ENCODE measurements at places on chromosomes 7 and 10.

DNA sequence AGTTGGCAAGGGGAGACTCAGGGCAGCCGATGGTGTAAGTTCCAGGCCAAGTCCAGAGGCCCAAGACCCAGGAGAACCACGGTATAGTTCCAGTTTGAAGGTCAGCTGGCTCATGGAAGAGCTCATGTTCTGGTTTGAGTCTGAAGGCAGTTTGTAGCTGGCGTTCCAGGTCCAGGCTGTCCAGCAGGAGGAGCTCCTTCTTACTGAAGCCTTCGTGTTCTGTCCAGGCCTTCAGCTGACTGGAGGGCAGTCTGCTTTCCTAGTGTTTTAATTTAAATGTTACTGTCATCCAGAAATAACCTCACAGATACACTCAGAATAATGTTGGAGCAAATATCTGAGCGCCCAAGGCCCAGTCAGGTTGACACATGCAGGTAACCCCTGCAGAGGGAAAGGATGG, 4.2 kb downstream of the SUN1 start:
- no peak for DNase-seq

GRCh38 chr10:28503114-28503513, 29.8 kb upstream of the WAC start:
- DNase-seq = no peak

GRCh38 chr10:103792547-103792946, 62.8 kb downstream of the SH3PXD2A start:
- no peak for DNase-seq

GRCh38 chr10:1199897-1200721, 143.9 kb downstream of the WDR37 start:
- DNase-seq = no peak

DNA sequence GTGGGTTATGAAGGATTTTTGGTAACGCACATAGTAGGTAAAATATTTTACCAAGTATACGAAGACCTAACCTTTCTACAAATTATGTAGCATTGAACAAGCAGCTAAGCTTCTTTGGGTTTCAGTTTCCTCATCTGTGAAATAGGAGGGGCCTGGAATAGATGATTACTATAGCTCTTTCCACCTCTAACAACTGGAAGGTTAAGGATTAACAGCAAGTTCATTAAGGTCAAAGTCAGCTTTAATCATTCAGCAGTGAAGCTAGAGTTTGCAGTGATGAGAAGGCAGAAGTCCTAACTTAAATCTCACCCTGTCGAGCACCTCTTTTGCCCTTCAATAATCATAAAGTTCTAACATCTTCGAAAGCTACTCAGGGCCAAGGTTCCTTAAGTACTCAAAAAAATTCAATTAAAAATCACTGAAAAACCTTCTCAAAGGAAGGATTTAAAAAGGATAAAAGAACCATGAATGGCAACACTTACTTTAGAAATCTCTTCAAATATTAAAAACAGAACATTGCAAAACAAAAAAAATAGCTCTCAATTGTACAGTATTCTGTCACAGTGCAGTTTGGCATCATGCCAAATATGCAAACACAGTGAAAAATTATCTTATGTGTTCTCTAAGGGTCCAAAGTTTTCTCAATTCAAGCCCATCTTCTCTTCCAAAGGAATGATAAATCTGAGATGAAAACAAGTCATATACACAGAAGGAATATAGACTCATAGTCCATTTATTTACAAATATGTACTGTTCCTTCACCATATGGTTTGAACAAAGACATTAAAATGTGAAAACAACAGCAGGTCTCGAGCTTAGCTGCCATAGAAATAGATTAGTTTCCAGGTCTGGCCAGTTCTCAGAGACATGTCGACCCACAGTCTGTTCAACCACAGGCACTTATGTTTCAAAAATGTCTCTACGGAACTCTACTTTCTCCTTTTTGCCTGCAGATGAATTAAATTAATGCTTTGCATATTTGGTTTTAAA, 152.0 kb upstream of the SLC13A1 start:
- no peak for DNase-seq

- DNase-seq = no peak
Observed at GRCh38 chr10:865257-865656, 66.2 kb downstream of the LARP4B start.

GRCh38 chr10:5659702-5660528, 6.5 kb downstream of the ASB13 start:
- DNase-seq = peak; percentile 88

- DNase-seq = peak; percentile 28
Observed at GRCh38 chr10:22666287-22667092, 47.9 kb downstream of the PIP4K2A start.

GRCh38 chr10:27536437-27536836, 32.3 kb downstream of the RAB18 start:
- peak; percentile 38 for DNase-seq

- DNase-seq = no peak
Observed at GRCh38 chr10:17229717-17229966, 1.6 kb downstream of the VIM start.

DNA sequence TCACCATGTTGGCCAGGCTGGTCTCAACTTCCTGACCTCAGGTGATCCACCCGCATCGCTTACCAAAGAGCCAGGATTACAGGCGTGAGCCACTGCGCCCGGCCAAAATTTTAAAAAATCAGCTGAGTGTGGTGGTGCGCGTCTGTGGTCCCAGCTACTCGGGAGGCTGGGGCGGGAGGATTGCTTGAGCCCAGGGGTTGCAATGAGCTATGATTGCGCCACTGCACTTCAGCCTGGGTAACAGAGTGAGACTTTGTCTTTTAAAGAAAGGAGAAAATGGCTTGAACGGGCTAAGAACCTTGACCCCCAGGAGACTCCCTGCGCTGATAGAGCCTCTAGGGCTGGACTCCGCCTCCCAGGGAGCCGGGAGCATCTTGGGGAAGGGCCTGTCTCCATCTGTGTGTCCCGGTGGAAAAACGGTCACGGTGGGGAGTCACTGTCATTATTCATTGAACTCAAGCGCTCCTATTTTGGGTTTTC, 760 bp upstream of the KCTD7 start:
- no peak for DNase-seq

DNA sequence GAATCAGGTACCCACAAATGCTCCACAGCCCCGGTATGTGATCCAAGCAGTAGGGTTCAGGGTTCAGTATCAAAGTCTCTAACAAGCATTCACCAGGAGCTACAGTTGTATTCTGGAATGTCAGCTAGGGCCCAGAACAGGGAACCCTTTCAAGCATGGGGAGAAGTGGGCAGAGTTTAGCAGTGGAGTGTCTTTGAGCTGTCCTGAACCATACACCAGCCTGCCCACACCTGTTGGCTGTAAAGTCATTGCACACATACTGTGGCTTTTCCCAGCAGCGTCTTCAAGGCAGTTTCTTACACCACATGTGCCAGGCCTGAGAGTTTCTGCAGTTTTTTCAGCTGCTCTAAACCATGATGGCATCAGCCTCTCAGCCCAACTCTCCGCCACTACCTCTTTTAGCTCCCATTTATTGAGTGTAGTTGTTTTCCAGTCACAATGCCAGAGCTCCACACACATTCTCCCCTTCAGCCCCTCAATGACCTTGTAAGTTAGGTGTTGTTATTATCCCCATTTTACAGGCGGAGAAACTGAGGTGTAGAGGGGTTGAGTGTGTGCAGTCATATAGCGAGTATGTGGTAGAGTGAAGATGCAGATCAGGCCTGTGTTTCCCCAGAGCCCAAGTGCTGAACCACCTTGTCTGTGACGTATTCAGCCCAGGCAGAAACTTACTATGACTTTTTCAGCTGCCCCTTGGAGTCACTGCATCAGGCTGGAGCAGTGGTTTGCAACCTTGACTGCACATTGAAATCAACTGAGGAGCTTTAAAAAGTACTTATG, 83.1 kb downstream of the CHN2 start:
- no peak for DNase-seq

DNA sequence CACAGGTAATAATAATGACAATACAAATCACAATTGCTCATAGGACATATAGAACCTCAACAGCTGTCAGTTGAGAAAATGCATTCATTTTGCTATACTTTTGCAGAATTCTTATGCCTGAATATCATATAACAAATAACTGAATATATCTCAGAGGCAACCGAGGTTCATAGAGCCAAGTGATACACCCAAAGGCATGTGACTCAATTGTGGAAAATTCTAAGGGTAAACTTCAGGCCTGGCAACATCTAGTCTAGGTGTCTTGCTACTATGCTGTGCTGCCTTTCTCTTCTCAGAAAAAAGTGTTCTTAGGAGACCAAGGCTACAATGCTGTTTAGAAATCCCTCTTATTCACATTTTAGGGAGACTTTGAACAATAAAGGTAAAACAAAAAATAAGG, 270.7 kb downstream of the BAMBI start:
- no peak for DNase-seq

DNA sequence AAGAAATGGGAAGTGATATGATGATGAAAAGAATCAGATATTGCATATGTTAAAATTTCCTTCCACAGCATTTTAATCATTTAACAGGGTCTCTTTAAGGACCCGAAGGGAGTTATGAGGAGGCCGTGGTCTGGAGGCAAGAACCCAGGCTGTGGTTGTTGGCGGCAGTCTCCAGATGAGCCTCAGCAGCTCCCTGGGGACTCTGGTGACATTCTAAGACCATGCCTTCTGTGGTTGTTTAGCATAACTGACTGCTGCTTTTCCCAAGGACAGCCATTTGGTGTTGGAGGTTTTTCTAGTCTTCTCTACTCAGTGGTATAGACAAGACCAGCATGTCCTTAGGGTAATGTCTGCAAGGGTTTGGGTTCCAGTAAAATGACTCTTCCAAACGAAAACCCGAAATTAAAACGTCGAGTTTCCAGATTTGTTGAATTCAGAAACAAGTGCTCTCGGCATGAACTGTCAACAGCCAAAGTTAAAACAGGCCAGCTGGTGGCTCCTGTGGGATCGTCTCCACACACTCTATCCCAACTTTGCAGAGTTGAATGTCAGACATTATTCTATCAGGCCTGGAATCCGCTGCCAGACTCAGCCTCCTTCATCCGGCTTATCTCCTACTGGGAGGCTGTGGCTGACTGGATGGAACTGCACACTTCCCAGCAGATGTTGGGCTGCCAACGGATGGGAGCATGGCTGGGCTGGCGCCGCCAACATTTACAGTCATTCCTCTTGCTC, 183.1 kb downstream of the TAX1BP1 start:
- DNase-seq = no peak

GRCh38 chr7:33970536-33970935, 65.2 kb downstream of the BMPER start:
- no peak for DNase-seq

- DNase-seq = no peak
Observed at GRCh38 chr10:116596062-116596461, 5.3 kb downstream of the PNLIPRP1 start.

DNA sequence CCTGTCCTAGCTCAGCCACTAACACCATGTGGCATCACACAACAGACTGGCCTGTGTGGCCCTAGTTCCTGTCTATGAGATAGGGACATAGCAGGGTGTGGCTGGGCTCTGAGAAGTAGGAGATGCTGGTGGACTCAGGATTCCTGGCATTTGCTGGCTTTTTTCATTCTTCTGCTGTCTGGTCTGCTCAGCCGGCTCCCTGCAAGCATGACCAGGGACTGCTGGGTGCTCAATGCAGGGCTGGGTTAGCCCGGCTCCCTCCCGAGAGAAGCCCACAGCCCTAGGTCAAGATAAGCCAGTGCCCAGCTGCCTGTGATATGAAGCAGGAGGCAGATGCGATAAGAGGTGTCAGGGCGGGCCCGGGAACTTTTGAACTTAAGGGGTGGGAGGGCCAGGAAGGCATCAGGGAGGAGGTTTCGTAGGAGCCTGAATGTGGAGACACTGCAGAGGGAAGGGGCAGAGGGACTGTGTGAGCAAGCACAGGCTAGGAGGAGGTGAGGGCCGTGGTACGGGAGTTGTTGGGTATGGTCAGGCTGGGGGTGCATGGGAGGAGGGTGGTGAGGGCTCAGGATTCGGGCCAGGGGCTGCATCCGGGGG, 3.5 kb downstream of the AQP1 start:
- DNase-seq = no peak

DNA sequence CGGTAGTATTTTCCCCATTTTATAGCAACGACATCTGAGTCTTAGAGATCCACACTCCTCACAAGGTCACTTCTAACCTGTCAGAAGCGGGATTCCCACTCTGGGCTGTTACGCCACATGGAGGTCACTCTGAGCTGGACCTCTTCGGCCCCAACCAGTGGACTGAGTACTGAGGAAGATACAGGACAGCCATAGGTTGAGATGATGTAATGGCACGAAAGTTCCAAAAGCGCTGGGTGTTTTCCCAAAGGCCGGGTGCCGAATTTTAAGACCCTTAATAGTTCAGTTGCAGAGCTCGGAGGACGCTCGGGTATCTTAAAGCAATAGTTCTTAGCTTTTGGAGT, 699 bp downstream of the GHITM start:
- DNase-seq = peak; percentile 51

DNA sequence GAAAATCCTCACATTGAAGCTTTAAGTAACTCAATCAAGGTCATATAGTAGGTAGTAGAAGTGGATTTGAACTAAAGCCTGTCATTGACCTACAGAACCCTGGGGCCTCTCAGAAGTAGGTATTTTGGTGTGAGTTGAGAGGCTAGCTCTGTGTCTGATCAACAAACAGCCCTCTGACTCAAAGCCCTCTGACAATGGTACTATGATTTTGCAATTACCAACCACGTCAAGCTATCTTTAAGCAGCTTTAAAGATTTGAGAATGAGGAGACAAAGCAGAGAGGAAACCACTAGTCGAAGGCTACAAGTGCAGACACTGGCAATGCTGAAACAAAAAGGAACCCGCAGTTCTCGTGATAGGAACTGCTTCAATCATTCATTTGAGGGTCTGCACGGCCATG, 19.0 kb upstream of the PDE1C start:
- DNase-seq = no peak

- no peak for DNase-seq
Observed at GRCh38 chr10:35559416-35559815, 45.7 kb upstream of the GJD4 start.

- no peak for DNase-seq
Observed at GRCh38 chr7:123190109-123190831, 9.5 kb downstream of the SLC13A1 start.

- DNase-seq = peak; percentile 80
Observed at GRCh38 chr7:6232534-6232933, 39.9 kb downstream of the CYTH3 start.

- peak; percentile 47 for DNase-seq
Observed at GRCh38 chr10:5692461-5693358, 8.1 kb downstream of the TASOR2 start.

DNA sequence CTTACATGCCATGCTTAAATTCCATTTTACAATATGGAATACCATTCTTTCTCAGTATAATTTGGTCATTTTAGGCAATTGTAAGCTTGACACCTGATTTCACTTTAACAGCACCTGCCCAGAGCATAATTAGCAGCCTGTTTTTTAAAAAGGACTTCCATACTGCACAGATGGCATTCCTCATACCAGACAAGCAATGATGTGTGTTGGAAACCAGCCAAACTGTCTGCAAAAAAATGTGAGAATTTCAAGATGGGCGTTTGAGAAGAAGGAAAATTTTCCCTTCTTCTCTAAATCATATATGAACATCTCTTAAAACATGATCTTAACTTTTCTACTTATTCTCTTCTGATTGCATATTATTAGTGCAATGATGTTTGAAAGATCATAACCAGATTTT, 40.4 kb upstream of the AGMO start:
- DNase-seq = no peak

- DNase-seq = no peak
Observed at GRCh38 chr7:140604760-140605159, 35.9 kb downstream of the DENND2A start.
